ENCODE measurements at places on chromosomes 13 and 19.

DNA sequence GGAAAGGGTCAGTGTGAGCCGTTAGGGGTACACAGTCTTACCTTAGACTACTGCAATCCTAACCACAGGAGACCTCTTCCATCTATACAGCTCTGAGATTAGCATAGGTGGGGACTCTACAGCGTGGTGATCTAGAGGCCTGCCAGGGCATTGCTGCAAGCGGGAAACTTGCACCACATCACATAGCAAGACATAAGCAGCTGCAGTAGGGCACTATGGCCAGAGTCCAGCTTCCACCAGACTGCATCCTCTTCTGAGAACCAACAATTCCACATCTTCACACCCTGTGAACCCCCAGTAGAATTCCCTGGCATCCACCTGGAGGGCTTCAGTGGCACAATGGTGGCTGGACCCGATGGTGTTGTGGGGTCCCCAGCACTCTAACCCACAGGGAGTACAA is 1564.3 kb upstream of the PRR20A start:
- no peak for DNase-seq

DNA sequence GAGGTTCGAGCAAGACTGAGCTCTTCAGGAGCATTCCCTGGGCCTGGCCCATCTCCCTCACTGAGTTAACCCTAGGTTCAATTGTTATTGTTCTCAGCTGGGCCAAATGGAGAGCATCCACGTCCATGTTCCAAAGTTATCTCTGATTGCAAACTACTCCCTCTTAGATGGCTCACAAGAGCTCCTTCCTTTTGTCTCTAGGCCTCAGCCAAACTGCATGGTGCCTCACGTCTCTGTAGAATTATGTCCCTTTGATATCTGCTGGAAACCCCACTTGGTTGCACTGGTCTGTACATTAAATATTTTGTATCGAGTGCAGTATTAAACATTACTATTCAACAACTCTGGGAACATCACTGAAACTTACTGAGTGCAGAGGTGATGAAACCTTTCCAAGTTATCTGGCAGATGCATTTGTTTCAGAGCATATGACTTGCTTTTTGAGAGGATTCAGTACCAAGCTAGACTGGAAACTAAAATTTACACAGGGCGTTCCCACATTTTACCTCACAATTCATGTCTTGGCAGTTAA is 38.1 kb downstream of the DOCK9 start:
- DNase-seq: no peak

- no peak for DNase-seq
Measured at GRCh38 chr13:97648171-97648880, 214.4 kb downstream of the RAP2A start.

DNA sequence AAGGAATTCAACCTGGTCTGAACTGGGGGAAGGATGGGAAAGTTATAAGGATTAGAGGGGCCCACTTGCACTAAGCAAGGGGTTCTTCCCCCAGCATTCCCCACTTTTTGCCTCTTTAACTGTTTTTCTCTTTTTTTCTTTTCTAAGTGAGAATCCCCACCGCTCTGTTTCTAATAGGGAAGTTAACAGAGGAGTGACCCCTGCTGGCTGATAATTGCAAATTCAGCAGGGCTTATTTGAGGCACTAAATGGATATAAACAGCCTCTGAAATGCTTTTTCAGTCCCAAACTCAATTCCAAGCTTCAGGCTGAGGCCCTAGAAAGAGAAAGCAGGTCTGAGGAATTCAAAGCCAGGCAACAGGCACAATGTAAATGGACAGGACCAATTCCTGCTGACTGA is 38.2 kb upstream of the CEACAM21 start:
- DNase-seq: no peak

DNA sequence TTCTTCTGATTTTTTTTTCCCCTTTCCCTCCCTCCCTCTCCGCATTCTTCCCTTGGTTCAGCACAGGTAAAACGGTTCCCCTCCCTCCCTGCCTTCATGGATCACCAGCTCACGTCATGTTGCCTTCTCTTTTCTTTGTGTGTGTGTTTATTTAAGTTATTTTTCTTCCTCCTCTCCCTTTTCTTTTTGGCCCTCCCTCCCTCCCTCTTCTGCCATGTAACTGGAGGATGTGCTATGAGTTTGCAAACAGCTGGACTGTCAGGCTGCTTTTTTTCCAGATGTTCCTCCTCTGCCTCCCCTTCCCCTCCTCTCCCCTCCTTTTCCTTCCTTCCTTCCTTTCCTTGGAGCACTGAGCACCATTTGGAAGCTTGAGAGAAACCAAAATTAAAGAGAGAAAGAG is 2.0 kb downstream of the LENG9 start:
- no peak for DNase-seq

- no peak for DNase-seq
Measured at GRCh38 chr13:45269204-45269603, 68.4 kb upstream of the KCTD4 start.

- no peak for DNase-seq
Measured at GRCh38 chr19:46603195-46603637, 2.1 kb downstream of the CALM3 start.

- DNase-seq: no peak
Measured at GRCh38 chr19:43311706-43312105, 41.8 kb upstream of the CD177 start.

GRCh38 chr19:6801485-6802086 is 29.1 kb downstream of the VAV1 start:
- no peak for DNase-seq

DNA sequence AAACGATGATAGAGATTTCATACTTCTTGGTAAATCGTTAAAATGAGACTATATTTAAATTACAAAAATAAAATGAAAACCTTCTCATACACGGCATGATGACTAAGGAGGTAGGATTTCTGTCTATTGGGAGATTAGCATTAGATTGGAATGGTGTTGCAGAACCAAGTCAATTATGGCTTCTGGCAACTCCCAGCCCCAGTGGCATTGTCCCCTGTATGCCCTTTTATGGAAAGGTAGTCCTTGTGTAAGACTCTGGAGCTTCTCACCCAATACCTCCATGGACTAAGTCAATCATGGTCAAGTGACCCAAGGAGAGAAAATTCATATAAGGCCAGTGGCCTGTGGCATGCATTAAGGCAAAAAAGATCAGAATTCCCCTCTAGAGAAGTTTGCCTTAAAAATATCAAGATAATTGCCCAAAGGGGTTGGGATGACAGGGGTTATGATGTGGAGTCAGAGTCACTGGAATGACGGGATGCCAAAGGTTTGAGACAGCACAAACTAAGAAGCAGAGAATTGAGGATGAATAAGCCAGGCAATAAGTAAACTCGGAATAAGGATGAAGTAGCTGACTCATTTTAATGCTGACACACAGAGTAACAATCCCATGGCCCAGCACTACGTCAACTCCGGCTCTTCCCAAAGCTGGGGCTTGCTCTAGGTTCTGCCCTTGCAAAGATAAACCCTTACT is 57.8 kb upstream of the POSTN start:
- no peak for DNase-seq

DNA sequence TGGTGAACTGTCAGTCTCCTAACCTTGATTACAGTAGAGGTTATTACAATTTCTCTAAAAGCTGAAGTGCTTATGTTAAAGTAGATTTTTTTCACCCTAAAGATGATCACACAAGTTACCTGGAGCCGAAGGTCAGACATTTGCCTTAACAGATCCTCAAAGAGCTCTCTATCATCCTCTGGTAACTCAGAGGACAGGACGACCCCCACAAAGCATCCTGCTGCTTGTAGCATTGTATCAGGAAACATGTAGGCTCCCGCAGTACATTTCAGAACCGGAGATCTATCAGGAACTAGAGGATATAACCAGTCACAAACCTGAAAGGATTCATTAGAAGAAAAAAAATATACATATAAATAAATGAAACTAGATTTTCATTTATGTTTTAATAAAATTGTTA is 14.9 kb downstream of the SPART start:
- no peak for DNase-seq

GRCh38 chr13:71681901-71682613 is 184.9 kb downstream of the DACH1 start:
- DNase-seq: no peak
